ENCODE measurements at places on chromosomes 1 and 21.

DNA sequence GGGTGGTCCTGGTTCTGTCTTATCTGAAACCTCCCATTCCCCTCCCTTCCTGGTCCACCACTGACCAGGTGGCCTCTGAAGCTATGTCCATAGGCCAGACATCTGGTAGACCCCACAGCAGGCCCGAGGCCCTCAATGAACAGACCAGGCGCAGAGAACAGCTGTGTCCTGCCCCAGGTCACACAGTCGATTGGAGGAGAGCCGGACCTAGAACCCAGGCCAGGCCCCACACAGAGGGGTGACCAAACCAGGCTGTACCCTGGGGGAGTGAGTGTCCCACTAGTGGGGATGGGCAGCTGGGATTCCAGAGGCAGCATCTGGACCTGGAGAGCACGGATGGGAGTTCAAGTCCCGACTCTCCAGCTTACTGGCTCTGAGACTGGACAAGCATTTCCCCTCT, 29.2 kb downstream of the RNU1-1 start:
- DNase-seq: no peak

- DNase-seq: peak; percentile 45
Measured at GRCh38 chr1:48916130-48917069, 139.7 kb upstream of the BEND5 start.

GRCh38 chr1:7921796-7922195, 18.8 kb downstream of the TNFRSF9 start:
- DNase-seq: no peak

GRCh38 chr1:209920844-209921243, 17.2 kb upstream of the SYT14 start:
- DNase-seq: no peak

DNA sequence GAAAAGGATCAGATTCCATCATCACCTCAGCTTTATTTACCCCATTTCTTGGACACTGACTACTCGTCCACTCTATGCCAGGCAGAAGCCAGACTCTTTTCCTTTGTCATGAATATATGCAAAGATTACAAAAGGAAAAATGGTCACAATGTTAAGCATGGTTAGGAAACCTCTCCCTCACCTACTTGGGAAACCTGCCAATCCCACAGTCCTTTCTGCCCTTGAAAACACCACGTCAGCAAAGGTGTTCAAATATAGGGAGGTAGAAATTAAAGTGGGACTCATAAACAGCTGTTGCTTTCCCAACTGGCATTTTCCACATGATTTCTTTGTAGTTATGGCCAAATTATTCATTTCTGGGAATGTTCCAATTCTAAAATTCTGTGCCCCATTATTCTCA, 16.2 kb upstream of the ATP13A2 start:
- no peak for DNase-seq

GRCh38 chr21:14120091-14120734, 90.5 kb downstream of the LIPI start:
- DNase-seq: peak; percentile 88

DNA sequence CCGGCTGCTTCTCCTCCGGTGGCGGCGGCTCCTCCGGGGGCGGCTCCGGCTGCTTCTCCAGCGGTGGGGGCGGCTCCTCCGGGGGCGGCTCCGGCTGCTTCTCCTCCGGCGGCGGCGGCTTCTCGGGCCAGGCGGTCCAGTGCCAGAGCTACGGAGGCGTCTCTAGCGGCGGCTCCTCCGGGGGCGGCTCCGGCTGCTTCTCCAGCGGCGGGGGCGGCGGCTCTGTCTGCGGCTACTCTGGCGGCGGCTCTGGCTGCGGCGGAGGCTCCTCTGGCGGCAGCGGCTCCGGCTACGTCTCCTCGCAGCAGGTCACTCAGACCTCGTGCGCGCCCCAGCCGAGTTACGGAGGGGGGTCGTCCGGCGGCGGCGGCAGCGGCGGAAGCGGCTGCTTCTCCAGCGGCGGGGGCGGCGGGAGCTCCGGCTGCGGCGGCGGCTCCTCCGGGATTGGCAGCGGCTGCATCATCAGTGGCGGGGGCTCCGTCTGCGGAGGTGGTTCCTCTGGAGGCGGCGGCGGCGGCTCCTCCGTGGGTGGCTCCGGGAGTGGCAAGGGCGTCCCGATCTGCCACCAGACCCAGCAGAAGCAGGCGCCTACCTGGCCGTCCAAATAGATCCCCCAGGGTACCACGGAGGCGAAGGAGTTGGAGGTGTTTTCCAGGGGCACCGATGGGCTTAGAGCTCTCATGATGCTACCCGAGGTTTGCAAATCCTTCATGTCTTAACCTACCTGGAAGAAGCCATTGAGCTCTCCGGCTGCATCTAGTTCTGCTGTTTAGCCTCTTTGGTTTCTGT, 2.0 kb downstream of the LORICRIN start:
- DNase-seq: peak; percentile 68

- DNase-seq: no peak
Measured at GRCh38 chr1:243414152-243414494, 158.3 kb downstream of the SDCCAG8 start.

- no peak for DNase-seq
Measured at GRCh38 chr1:202452508-202452907, 104.0 kb downstream of the PPP1R12B start.

DNA sequence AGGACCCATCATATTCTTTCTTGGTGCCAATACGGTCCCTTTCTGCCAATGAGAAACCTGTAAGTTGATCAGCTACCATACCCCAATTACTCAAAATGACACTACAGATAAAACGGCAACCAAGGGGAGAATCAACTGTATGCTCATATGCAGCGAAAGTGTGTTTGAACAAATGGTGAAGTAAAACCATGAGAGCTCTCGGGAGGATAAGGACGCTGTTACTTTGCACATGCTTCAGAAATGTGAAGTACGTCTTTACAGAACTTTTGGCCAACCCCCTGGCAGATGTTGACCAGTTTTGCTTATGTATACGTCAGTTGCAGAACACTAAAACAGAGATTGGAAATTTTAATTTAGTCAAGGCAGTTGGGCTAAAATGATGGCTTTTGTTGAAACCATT, 79.6 kb downstream of the PROX1 start:
- DNase-seq: no peak

GRCh38 chr1:54805466-54805865, 4.3 kb upstream of the TTC22 start:
- DNase-seq: no peak

- DNase-seq: no peak
Measured at GRCh38 chr21:38492007-38492406, 6.3 kb downstream of the ERG start.

- no peak for DNase-seq
Measured at GRCh38 chr1:235972311-235972689, 92.6 kb downstream of the NID1 start.

GRCh38 chr1:42429603-42430002, 26.2 kb downstream of the ZMYND12 start:
- DNase-seq: no peak

DNA sequence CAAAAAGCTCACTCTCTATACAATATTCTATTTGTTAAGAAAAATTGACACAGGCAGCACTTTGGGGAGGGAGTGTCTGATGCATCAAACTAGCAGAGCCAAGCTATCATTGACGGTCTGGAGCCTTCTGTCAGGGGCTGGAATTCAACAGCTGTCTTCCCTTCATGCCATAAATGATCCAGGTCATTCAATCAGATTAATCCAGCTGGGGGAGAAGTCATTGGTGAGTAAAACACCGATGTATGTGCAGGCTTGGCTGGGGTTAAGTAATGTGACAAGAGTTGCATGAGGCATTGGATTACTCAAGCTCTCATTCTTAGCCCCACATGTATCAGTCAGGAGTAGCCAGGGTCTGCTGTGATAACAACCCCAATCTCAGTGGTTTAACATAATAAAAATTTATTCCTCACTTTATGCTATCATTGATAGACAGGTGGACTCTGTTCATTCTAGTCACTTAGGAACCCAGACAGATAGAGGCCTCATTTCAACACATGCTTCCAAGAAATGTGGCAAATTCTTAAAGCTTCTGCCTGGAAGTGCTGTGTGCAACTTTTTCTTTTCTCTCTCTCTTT, 118.1 kb upstream of the GADD45A start:
- no peak for DNase-seq

DNA sequence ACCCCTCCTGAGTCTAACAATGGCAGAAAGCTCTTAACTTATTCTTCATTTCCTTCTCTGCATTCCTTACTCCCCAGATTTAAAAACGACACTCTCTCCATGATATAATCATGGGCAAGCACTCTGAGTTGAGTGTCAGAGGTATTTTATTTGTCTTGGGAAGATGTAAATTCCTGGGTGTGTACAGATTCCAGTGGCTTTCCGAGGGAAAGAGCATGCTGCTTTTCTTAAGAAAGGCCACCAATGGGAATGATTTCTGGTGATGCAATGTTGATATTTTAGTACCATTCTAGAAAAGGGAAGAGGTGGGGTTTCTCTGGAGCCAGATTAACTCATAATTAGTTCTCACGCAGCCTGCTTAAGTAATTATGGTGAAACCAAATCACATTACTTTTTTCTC, 47.8 kb upstream of the BTG3 start:
- DNase-seq: no peak

DNA sequence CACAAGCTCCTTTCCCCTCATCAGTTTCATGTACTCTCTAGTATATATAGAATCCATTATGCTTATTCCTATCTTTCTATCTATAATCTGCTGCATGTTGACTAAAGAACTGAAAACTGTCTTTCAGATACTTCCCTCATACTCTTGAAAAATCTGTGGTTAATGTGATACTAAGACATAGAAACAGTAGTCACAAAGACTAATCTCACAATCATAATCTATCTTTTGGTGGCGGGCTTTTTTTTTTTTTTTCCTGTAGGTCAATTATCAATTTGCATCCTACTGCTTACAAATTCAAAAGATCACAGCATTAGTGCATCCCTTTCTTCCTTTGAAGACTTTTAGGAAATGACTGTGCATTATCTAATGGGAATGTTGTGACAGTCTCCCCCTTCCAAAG, 4.7 kb downstream of the UBR4 start:
- no peak for DNase-seq

- peak; percentile 10 for DNase-seq
Measured at GRCh38 chr1:31786366-31787060, 22.4 kb upstream of the ADGRB2 start.

GRCh38 chr1:200437556-200438203, 27.8 kb upstream of the ZNF281 start:
- no peak for DNase-seq

DNA sequence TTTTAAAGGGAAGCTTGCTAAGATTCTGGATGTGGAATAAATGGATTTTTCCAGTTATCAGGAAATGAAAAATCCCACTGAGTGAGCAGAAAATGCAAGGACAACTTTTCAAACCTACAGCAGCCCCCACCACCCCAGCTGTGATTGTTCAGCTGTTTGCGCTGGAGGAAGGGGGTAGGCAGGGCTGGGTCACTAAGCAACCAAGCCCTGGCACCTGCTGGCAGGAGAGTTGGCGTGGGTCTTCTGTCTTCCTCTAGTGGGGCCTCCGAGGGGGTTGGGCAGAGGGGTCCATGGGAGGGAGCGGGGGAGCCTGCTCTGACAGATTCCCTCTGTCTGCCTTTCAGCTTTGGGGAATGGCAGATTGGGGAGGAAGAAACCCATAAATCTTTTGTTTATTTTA, 45.3 kb downstream of the EIF2D start:
- DNase-seq: no peak

DNA sequence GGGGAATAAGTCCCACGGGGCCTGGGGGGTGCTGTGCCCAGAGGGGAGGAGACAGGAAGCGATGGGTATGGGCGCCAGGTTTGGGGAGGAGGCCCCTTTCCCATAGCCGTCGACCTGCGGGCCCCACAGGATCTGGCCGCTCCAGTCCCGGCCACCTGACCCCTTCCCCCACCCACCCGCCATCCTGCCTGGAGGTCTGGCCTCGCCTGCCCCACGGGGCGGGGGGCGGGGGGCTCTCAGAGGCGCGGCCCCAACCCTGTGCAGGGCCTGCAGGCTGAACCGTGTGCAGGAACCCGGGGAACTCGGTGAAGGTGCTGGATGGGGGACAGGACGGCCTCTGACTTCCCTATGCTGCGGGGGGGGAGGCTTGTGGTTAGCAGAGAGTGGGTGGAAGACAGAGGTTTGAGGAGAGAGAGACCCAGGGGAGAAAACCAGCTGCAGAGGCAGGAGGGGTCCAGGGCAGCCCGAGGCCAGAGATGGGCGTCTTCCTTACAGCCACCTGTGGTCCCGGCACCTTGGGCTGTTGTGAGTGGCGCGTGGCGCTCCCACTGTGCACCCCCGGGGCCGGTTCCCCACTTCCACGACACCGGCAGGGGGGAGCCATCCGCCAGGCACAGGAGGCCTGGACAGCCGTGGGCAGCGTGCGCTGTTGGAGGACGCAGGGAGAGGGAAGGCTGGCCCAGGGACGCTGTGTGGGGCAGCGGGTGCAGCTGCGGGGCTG, 2.5 kb upstream of the TNFRSF18 start:
- DNase-seq: peak; percentile 34

DNA sequence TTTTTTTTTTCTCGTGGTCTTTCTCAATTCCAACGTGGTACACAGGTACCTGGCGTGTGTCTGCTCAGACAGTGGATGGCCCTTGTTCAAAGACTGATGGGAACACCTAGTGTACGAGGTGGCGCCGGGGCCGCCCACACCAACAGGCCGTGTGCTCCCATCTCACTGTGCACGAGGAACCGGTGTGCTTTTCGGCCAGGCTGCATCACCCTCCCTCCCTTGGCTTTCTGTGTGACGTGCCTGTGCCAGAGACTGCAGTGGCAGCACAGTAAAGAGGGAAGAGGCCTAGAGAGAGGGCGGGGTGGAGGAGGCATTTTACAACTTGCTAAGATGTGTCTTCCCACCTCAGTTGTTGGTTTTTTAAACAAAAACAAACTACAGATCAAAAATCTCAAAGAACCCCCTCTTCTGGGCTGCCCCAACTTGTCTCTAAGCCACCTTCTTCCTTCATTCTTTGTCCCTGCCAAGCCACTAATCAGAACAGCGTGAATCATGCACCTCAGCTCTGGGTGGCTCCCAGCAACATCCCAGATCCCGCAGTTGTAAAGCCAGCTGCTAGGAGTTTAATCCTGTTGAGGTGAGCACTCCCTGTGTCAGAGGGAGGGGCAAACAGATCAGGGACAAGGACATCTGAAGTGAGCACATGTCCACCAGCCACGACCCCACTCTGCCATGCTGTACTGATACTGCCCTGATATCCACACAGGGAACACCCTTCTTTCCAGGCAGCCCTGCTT, 20.7 kb downstream of the IRF2BP2 start:
- no peak for DNase-seq

GRCh38 chr1:240927821-240928220, 315.9 kb upstream of the GREM2 start:
- no peak for DNase-seq

DNA sequence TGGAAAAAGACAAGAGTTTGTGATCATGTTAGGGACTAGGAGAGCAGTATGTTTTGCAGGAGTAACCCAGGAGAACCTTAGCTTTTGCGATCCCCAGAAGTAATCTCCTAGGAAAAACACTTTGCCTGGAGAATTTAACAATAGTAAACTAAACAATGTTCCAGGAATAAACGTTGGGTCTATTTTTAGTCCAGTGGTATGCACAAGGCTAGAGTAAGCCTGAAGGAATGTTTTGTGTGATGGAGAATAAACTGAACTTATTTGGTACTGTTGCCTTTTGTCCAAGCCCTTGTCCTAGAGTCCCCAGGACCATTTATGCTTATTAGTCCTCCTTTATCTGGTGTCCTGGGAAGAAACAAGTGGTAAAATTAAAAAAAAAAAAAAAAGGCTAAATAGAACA, 28.7 kb upstream of the RGS5 start:
- no peak for DNase-seq

GRCh38 chr1:59089922-59090457, 206.9 kb upstream of the FGGY start:
- DNase-seq: no peak

GRCh38 chr1:24109686-24110475, 2.1 kb downstream of the MYOM3 start:
- DNase-seq: no peak

GRCh38 chr21:34197561-34197960, 124.2 kb downstream of the MRPS6 start:
- no peak for DNase-seq

Data from glutamatergic neuron (in vitro differentiated cells).